NCI-H526 treated with DMSO at 0.1 percent for 48 hours (cell line): ENCODE measurements at places on chromosomes 6 and 20.
A peak's percentile ranks its signal among the peaks of the same experiment; 100 is the strongest.

GRCh38 chr6:7637533-7637932 lies 47.5 kb downstream of the SNRNP48 start:
- no peak for DNase-seq

GRCh38 chr20:12386821-12387220 lies 469.1 kb downstream of the BTBD3 start:
- DNase-seq, result no peak

- DNase-seq, result no peak
Measured at GRCh38 chr6:19896693-19897010, 59.5 kb downstream of the ID4 start.

GRCh38 chr6:1986454-1987243 lies 258.8 kb downstream of the GMDS start:
- peak; percentile 40 for DNase-seq

GRCh38 chr6:143745166-143746133 lies 67.7 kb downstream of the PHACTR2 start:
- DNase-seq, result peak; percentile 74

- no peak for DNase-seq
Measured at GRCh38 chr20:15191082-15191723, 853.8 kb upstream of the FLRT3 start.

DNA sequence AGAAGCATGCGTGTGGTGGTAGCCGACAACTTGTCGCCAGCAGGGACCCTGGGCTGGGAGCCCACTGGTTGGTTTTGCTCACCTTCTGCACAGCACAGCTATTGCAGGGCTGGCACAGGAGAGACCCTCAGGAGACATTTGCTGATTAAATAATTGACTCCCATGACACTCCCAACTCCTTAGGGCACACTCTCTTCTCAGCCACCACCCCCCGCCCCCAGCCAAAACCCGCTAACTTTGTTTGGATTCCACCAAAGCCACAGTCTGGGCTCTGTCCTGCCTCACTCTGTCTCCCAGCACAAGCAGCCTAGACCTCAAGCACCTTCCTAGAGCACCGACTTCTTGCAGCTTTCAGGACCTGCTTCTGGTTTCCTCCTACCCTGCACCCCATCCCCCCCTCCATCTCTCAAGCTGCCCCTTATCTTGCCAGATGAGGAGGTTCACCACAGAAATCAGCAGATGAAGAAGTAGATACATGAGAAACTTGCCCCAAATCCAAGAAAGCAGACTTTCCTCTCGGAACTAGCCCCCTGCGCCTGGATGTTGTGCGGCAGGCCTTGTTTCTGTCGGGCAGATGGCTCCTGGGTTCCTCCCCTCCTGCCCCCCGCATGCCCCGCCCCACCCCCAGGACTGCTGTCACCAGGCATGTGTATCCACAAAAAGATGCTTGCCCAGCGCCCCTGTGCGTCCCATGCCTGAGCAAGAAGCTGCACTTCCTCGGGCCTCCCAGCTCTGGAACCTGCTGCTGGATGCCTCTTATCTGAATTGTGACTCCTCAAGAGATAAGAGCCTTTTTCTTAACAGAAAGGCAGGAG lies 35.0 kb upstream of the CD93 start:
- DNase-seq, result no peak

DNA sequence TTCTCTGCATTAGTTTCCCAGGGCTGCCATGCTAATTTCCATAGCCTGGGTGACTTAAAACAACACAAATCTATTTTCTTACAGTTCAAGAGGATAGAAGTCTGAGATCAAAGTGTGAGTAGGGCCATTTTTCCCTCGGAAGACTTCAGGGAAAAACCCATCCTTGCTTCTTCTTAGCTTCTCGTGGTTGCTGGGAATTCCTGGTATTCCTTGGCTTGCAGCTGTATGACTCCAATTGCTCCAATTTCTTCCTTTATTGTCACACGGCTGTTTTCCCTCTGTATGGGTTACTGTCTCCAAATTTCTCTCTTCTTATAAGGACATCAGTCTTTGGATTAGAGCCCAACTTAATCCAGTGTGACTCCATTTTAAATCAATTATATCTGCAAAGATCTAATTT lies 128.4 kb upstream of the JAG1 start:
- no peak for DNase-seq

DNA sequence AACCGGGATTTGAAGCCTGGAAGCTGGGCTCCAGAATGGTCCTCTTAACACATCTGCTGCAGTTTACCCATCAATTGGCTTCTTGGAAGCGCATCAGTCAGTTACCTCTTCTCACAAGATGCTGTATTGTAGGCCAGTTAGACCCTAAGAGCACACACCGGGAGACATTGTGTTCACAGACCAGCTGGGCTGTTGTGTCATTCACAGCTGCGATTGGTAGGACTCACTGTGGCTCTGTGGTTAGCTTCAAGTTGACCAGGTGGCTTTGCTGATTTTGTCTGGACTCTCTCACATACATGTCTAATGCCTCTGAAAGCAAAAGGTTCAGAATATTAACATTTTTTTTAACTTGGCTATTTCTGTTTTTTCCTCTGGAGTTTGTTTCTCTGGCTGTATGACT lies 64.8 kb downstream of the SNX9 start:
- DNase-seq, result no peak

DNA sequence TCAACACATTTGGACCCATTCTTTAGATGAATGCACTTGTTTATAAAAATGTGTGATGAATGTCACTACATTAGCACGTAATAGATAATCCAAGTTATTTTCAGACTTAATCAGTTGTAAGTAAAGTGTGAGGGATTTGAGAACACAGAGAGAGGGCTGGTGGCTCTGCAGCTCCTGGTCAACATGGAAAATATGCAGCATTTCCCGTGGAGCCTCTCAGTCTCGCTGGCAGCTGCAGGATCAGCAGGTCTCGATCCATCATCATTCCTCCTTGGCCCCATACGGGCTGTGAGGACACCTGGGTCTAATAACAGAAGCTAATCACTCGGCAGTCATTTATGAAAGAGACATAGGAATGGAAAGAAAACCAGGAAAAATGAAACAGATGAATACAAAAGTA lies 390.2 kb downstream of the PRKN start:
- DNase-seq, result no peak

DNA sequence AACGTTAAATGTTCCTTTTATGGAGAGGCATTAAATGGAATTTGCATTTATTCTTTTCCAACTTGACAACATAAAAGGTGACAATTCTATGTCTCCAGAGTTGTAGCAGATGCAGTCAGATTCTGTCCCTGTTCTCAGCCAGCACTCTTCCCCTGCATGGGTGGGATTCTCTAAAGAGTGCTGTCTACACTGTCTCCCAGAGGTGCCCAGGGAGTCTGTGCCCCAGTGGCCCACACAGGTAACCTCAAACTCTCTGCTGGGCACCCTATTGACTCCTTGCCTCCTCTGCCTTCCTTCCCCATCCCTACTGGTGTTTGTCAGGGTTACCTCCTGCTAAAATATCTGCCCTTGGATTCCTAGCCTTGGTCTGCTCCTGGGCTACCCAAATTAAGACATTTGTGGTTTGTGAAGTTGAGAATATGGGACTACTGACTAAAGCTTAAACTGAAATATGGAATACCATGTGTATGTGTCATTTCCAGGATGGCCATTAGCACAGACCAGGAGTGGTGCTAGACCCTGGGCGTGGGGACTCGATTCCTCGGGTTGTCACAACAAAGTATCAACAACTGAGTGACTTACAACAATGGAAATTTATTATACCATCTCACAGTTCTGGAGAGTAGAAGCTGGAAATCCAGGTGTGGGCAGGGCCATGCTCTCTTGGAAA lies 284.7 kb downstream of the CDH26 start:
- no peak for DNase-seq

GRCh38 chr6:34657037-34657306 lies 39.6 kb downstream of the ILRUN start:
- DNase-seq, result peak; percentile 58
